ENCODE measurements at places on chromosomes 4 and X.

GRCh38 chr4:31917334-31917733, 1197.2 kb downstream of the PCDH7 start:
- H3K27me3 ChIP-seq = no peaks in the 10 kb centered on the region
- H3K4me3 ChIP-seq = no peak overlapping the region
- H3K36me3 ChIP-seq = no peaks in the 10 kb centered on the region
- H3K4me1 ChIP-seq = no peaks in the 10 kb centered on the region
- DNase-seq = peak; percentile 62

GRCh38 chrX:115531818-115532403, 29.1 kb upstream of the PLS3 start:
- H3K4me1 ChIP-seq = no peaks in the 10 kb centered on the region
- DNase-seq = no peak
- H3K27ac ChIP-seq = no peak overlapping the region
- H3K36me3 ChIP-seq = no peaks in the 10 kb centered on the region
- no peak overlapping the region for H3K4me3 ChIP-seq
- no peaks in the 10 kb centered on the region for H3K27me3 ChIP-seq

DNA sequence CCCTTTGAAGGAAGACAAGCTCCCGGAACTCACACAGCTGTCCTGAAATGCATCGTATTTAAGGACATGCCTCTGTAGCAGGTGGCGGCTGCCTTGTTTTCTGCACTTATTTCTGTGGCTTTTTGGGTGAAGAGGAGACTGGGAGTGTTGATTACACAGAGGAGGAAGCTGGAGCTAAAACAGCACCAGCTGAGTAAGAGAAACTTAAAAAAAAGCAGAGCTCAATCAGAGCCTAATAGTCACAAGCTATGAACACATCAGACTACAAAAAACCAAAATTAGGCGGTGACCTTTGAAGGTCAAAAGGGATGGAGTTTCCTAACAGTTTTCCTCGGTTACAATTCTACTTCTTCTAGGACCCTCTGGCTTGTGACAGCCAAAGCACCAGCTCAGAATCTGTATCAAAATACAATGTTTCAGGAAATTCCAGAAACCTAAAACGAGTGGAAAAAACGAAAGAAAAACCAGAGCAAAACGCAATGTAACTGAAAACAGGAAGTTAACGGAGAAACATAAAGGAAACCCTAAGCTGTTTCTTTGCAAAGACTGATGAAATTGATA, 13.5 kb downstream of the PRKX start:
- H3K4me3 ChIP-seq = no peak overlapping the region
- no peak overlapping the region for H3K27ac ChIP-seq
- no peaks in the 10 kb centered on the region for H3K36me3 ChIP-seq
- no peak for DNase-seq

DNA sequence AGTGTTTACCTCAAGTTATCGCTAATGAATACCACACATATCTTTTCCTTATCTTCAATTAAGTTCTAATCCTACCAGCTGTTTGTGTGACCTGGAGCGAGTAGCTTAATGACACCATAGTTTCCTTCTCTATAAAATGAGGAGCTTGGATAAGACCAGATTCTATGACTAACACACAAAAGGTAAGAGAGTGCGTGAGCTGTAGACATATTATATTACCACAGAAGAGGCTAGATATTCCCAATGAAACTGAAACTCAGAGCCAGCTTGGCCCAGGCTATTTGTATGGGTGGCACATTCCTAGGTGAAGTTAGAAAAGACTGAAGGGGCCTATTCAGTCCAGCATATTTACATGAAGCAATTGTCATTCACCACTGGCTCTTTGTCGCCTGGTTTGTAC, 30.2 kb downstream of the ASB5 start:
- no peak overlapping the region for H3K27ac ChIP-seq
- H3K4me1 ChIP-seq = no peaks in the 10 kb centered on the region

GRCh38 chrX:115504167-115504566, 56.8 kb upstream of the PLS3 start:
- H3K36me3 ChIP-seq = no peaks in the 10 kb centered on the region
- DNase-seq = no peak
- no peaks in the 10 kb centered on the region for H3K27me3 ChIP-seq
- no peak overlapping the region for H3K4me3 ChIP-seq
- no peaks in the 10 kb centered on the region for H3K4me1 ChIP-seq

DNA sequence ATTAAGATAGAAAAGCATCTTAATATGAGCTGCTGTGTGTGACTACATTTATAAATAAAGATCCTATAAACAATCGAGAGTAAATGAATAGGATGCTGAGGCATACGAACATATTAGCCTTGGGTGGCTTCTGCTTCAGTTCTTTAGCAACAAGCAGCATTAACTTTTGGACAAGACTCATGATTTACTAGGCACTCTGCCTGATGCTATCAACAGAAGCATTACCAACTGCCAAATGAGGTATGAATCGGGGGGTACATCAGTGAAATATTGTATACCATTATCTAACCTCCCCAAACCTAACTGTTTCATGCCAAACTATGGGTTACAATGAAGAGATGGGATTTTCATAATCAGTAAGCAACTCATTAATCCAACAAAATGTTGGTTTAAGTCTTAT, 113.1 kb downstream of the RAB28 start:
- no peaks in the 10 kb centered on the region for H3K4me1 ChIP-seq
- no peak for DNase-seq
- no peak overlapping the region for H3K27ac ChIP-seq
- no peaks in the 10 kb centered on the region for H3K27me3 ChIP-seq

GRCh38 chr4:577499-578450, 1.7 kb upstream of the TMEM271 start:
- H3K4me1 ChIP-seq = peaks cover 2% of the 10 kb centered on the region
- no peaks in the 10 kb centered on the region for H3K36me3 ChIP-seq
- H3K4me3 ChIP-seq = no peak overlapping the region
- peaks cover 63% of the 10 kb centered on the region for H3K27me3 ChIP-seq
